ENCODE measurements at places on chromosomes 7 and 10. TPM values are rescaled to one million over a fixed set of nuclear protein-coding genes. Genes with fewer than 3 reads are reported as not detected.

- H3K27me3 ChIP-seq = no peaks in the 10 kb centered on the region
- H3K4me3 ChIP-seq = no peak overlapping the region
- H3K4me1 ChIP-seq = peaks cover 2% of the 10 kb centered on the region
- DNase-seq = no peak
These were observed 28.3 kb downstream of the CDK13 start for GRCh38 chr7:39978230-39978934.

MRC1 gene
- total RNA-seq = 301 TPM

GRCh38 chr7:151456276-151456675 lies 16.3 kb upstream of the CRYGN start:
- H3K27ac ChIP-seq = no peak overlapping the region
- no peak overlapping the region for H3K4me3 ChIP-seq

DNA sequence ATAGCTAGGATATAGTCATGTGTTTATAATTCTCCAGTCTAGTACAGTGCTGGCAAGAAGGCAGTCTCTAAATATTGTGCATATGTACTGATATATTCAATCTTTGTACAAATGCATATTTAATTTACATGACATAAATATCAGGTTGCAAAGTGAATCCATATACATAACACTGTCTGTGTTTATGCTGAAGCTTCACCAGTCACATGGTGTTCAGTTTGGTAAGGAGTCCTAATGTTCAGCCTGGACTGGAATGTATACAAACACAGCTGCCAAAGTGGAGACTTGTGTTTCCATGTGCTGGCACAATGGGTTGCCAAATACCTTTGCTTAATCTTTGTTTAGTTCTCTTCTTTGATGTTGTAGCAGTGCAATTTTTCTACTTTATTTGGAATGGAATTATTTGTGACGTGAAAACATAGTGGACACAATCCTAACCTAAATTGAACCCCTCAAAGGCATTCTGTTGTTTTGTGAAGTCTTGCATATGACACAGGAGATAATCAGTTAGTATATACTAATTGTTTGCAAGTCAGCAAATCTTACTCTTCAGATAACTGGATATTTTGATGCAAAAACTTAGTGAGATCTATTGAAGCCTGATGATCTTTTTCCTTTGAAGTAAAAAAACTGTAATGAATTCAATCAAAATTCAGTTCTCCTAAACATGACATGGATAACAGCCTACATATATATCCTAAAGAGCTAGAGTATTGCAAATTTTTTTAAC lies 17.3 kb upstream of the ARL4A start:
- H3K4me3 ChIP-seq = no peak overlapping the region
- no peak for DNase-seq
- H3K36me3 ChIP-seq = no peaks in the 10 kb centered on the region
- H3K27ac ChIP-seq = no peak overlapping the region
- H3K27me3 ChIP-seq = no peaks in the 10 kb centered on the region
- peaks cover 18% of the 10 kb centered on the region for H3K4me1 ChIP-seq

GRCh38 chr10:58897708-58898107 lies 278.7 kb upstream of the PHYHIPL start:
- H3K27me3 ChIP-seq = no peaks in the 10 kb centered on the region
- no peak for DNase-seq
- no peaks in the 10 kb centered on the region for H3K36me3 ChIP-seq
- no peak overlapping the region for H3K27ac ChIP-seq

Data from left lung (tissue), 14 donors.